Gastroesophageal sphincter (tissue), 4 donors: ENCODE measurements at places on chromosomes 7 and 10.
A peak's percentile ranks its signal among the peaks of the same experiment; 100 is the strongest.

DNA sequence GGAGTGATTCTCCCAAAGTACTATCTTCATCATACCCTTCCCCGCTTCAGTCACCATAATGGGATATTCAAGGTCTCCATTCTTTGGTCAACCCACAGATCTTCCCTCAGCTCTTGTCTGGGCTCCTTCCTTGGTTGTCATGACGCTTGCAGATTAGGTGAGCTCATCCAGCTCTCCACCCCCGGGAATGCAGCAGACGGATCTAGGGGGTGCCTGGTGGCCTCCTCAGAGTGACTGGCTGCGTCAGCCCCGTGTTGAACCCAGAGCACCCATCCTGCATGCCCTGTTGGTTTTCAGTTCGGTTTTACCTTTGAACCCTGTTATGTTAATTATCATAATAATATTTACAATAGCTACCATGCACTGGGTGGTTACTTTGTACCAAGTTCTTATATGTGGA, 6.4 kb downstream of the NEURL1 start:
- no peak for ATAC-seq

GRCh38 chr7:30323006-30323355, 38.6 kb downstream of the ZNRF2 start:
- no peak for ATAC-seq

DNA sequence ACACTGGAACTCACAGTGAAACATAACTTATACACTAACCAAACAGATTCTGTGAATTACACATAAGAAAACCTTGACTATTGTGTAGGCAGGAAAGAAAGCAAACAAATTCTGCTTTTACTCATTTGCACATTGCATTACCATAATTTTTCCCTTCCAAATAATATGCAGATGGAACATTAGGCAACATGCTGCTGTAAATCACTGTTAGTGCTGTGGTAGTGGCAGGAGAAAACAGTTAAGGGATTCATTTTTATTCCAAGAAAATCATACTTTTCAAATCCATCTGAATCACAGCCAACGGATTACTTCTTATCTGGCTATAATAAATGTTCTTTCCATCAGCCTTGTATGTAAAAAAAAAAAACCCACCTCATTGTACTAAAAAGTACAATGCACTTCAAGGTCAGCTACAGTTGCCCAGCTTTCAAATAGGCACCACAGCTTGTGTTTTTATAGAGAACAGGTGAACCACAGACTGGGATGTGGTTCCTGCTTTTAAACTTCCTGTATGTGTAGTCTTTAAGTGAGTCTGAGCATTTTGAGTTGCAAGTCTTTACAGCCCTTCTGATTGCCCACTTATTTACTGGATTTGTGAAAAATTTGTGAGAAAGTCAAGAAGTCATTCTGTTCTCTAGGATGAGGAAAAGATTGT, 590.0 kb upstream of the SEMA3D start:
- no peak for ATAC-seq

DNA sequence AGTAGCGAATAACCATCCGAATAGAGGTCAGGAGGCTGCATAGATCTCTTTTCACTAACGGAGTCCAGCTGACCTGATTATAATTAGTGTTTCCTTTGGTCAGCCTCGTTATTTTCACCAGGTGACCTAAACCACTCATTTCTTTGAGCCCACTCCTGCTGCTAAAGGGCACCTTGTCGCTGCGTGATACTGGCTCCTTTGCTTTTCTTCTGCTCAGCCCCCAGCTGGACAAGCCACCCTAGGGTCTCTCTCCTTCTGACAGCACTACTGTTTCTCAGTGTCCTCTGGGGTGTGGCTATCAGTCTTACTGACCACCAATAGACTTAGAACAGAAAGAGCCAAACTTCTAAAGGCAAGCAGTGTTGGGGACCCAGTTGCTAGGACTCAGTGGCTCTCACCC, 2.7 kb upstream of the IGFBP3 start:
- ATAC-seq, result no peak

DNA sequence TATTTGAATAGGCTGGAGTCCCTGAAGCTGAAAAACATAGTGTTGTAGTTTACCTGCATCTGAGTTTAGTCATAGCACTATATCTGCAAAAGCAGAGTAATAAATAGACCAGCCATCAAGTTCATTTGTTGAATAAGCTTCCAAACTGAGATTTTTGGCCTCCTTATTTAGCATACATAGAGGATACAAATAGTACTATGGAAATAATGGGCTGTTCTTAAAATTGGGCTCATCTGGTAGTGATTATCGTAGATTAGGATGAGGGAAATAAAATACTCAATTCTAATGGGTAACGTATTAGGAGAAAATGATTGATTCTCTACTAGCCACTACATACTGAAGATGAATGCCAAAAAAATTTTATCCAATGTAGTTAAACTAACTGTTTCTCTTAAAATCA, 41.4 kb upstream of the TMEM196 start:
- no peak for ATAC-seq

- no peak for ATAC-seq
Measured at GRCh38 chr7:27684491-27684890, 21.8 kb upstream of the HIBADH start.

GRCh38 chr10:43353495-43354329, 17.7 kb upstream of the FXYD4 start:
- ATAC-seq, result no peak

DNA sequence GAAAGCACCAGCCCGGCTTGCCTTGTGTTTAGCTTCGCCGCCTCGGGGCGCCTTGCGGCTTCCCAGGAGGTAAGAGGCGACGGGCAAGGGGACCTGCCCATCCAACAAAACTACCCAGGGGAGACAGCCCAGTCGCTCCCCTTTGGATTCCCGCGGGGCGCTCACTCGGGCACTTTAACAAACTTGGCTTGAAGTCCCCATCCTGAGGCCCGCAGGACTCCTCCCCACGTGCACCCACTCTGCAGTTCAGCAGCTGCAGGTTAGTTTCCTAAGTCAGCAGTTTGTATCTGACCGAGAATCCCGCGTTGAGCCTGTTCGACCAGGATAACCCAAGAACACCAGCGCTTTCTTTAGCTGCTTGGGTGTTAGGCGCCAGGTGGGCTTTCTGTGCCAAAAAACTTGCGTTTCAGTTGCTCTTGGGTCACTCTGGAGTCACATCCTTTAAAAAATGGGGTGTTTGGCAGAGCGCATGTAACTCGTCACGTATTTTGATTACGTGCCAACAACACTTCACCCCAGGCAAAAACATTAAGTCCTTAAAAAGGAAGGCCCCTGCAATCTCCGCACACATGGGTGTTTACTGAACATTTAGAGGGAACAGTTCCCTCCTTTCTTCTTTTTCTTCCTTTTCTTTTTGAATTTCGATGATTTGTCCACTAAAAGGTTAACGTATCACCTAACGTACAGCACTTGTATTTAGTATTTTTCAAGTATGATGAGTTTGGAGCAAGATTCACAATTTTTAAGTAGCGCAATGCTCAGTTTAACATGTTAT, 876 bp downstream of the DNAH11 start:
- ATAC-seq, result peak; percentile 59

DNA sequence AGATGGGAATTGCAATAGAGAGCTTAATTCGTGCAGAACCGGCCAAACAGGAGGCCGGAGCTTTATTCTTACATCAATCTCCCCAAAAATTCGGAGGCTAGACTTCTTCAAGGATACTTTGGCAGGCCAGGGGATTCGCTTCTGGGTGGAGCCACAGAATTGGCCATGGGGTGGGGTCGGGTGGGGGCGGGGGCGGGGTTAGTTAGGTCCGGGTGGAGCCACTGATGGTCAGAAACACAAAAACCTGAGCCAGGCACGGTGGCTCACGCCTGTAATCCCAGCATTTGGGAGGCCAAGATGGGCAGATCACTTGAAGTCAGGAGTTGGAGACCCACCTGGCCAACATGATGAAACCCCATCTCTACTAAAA, 87.5 kb downstream of the SEPTIN14 start:
- ATAC-seq, result no peak

GRCh38 chr10:119653916-119654315, 2.7 kb downstream of the BAG3 start:
- ATAC-seq, result no peak

DNA sequence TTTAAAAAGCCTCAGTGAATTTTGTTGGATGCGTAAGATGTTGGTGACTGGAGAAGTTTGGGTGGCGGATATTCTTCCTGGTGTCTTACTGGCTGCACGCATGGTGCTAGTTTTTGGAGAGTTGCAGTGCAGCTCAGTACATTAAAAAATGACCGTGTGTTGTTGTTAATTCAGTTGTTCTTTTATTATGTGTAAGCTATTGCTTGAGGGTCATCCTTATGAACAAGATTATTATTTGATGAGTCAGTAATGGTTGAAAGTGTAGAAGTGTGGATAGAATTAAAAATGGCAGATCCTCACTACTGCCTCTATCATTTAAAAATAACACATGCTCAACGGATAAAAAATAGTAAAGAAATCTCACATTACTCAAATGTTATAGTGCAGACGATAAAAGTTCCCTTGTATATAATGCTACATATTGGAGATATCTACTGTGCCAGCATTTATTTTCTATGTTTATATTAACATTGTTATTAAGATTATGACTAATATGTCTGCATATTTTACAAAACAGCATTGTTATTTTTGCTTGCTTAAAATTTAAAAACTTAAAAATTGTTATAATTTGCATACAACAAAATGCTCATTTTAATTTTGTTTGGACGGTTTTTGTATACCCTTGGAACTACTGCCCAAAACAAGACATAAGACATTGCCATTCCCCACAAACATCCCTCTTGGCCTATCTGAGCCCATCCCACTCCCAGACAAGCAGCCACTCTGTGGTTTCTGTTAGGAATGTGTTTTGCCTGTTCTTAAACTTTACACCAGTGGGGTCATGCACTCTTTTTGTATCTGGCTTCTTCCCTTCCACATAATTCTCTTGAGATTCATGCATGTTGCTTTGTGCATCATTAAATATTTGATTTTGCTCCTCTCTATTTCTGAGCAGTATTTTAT, 142.0 kb downstream of the DOCK1 start:
- ATAC-seq, result no peak

- ATAC-seq, result no peak
Measured at GRCh38 chr10:77686096-77686495, 48.5 kb upstream of the KCNMA1 start.

DNA sequence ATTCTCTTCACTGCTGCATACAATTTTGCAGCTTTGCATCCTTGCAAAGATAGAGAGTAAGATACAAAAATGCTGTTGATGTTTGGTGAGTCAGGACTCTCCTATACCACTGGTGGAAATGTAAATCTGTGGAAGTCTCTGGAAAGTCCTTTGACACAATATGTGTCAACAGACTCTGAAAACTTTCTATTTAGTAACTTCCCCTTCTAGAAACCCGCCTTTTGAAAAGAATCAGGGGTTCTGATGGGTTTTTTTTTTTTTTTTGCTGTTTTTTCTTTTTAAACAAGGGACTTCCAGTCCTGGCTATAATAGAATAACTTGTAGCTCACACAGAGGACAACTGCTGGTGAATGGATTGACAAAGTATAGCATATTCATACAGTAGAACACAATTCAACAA, 16.4 kb downstream of the NOD1 start:
- ATAC-seq, result no peak

DNA sequence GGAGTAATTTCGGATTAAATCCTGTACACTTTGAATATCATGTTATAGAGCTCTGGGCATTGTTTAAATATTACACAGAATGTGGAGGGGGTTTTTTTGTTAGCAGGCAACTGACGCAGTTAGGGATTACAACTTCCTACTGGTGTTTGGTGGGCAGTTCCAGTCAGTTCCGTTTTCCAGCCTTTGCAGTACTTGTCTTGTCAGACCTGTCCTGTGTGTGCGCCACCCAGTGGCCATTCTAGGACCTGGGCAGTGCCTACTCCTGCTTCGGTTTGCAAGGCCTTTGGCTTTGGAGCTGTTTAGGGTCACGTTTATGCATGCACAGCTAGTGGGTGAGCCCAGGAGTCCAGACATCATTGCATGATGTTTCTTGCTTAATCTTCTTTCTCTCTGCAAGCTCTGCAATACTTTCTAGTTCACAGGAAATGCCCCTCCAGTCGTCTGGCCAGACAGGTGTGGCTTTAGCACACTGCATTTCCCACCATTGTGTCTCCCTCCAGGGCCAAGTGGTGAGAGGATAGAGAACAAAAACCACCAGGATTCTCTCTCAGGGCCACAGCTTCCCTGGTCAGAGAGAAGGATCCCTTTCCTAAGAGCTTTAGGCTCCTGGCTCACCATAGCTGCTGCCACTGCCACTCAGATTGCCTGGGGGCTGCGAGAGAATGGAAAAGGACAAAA, 96.5 kb upstream of the TARP start:
- peak; percentile 91 for ATAC-seq

DNA sequence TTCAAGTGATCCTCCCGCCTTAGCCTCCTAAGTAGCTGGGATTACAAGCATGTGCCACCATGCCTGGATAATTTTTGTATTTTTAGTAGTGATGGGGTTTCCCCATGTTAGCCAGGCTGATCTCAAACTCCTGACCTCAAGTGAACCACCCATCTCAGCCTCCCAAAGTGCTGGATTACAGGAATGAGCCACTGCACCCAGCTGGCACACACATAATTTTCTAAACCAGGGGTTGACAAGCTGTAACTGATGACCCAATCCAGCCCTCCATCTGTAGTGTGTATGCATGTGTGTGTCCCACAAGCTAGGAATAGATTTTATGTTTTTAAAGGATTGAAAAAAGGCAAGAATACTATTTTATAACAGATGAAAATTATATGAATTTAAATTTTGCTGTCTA, 125.9 kb upstream of the INSYN2A start:
- no peak for ATAC-seq

- no peak for ATAC-seq
Measured at GRCh38 chr7:36305648-36306047, 84.0 kb upstream of the ANLN start.

GRCh38 chr7:95590387-95591248, 5.7 kb downstream of the PDK4 start:
- ATAC-seq, result peak; percentile 20

- no peak for ATAC-seq
Measured at GRCh38 chr10:101028446-101029337, 2.2 kb downstream of the PDZD7 start.

- no peak for ATAC-seq
Measured at GRCh38 chr7:17638727-17639126, 301.6 kb downstream of the SNX13 start.

DNA sequence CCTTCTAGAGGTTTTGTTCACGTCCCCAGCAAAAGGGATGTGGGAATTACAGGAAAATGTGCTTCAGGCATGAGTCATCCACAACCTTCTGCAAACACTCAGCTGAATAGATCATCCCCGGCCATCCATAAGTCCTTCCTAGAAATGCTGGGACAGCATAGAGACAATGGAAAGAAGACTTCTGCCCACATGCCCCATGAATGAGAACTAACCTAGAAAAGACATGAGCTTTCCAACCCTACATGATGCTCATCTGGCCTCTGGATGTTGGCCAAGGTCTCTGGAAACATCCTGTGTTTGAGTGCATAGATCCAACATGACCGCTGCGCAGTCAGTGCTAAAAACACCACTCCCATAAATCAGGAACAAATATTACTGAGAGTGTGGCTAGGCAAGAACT, 277.5 kb downstream of the PLXNA4 start:
- ATAC-seq, result no peak

GRCh38 chr10:24858288-24859270, 93.8 kb downstream of the PRTFDC1 start:
- no peak for ATAC-seq

- ATAC-seq, result no peak
Measured at GRCh38 chr10:132457328-132458070, 60.5 kb downstream of the PWWP2B start.

GRCh38 chr7:48158404-48158803, 12.9 kb upstream of the ABCA13 start:
- no peak for ATAC-seq
